ENCODE measurements at places on chromosomes 7 and 10.
A peak's percentile ranks its signal among the peaks of the same experiment; 100 is the strongest.

- no peak for DNase-seq
Measured at GRCh38 chr7:135886345-135887132, 90.6 kb downstream of the MTPN start.

DNA sequence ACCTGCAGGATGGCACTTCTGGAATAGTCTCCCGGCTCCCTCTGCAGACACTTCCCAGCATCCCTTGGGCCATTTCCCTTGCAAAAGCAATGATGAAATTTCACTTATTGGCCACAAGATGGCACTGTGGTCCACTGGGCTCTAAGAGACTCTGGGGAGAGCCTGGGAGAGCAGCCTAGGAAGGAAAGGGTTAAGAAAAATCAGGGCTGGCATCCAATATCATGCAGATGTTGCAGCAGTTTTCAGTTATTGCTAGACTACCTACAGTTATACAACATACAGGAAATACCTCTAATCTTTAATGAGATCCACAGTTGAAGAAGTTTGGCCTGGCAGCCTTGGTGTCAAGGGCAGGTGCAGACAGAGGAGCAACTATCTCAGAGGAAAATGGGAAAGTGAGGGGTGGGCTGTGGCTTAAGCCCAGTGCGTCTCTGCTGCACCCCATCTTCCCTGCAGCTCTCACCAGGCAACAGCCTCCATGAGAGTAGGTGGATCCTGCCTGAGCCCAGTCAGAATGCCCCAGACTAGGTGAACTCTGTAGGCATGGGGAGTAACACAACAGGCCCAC lies 100.2 kb upstream of the PRSS58 start:
- DNase-seq = no peak

DNA sequence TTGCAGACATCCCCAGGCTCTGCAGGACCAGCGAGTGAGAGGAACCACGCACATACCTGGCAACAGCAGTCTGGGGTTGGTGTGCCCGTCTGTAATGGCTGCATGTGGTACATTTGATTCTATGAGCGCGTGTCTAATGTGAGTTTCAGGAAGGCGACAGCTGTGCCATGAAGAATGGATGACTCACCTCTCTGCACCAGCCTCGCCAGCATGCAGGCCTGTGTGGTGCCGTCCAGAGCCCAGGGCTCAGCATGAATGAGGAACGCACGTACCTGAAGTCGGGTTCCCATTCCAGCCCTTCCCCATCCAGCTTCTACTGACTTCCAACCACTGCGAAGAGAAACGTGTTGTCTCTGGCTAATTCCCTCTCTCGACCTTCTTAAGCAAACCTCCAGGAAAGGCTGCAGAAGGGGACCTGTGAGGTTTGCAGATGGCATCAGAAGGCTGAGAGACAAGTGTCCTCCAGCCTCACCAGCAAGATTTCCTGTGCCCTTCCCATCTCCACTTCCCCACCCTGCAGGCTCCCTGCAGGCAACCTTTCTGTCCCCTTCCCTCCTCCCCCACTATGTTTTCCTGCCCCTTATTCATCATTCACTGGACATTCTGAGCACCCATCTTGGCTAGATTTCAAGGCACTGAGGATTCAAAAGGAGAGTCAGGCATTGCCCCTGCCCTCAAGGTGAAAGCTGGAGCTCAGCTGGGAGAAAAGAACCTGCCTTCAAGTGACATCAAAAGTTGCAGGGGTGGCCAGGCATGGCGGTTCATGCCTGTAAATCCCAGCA lies 54.3 kb downstream of the ASB13 start:
- no peak for DNase-seq

GRCh38 chr7:80604436-80604835 lies 34.0 kb upstream of the CD36 start:
- DNase-seq = no peak

GRCh38 chr10:127971963-127972615 lies 65.2 kb downstream of the PTPRE start:
- no peak for DNase-seq

GRCh38 chr7:71308096-71308495 lies 176.2 kb downstream of the GALNT17 start:
- no peak for DNase-seq

DNA sequence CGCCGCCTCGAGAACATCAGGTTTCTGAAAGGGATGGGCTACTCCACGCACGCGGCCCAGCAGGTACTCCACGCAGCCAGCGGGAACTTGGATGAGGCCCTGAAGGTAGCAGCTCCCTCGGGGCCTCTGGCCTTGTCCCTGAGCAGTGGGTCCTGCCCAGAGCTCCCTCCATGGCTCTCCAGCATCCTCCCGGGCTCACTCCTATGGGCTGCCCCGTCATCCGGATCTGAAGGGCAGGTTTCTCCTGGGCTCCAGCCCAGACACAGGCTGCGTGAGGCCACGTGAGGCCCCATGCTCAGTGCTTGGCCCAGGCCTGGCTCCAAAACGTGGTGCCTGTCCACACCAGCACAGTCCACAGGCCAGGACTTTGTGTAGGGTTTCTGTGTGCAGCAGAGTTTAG lies 32.5 kb downstream of the NUB1 start:
- DNase-seq = no peak

GRCh38 chr10:32149252-32149955 lies 93.2 kb upstream of the KIF5B start:
- DNase-seq = no peak

DNA sequence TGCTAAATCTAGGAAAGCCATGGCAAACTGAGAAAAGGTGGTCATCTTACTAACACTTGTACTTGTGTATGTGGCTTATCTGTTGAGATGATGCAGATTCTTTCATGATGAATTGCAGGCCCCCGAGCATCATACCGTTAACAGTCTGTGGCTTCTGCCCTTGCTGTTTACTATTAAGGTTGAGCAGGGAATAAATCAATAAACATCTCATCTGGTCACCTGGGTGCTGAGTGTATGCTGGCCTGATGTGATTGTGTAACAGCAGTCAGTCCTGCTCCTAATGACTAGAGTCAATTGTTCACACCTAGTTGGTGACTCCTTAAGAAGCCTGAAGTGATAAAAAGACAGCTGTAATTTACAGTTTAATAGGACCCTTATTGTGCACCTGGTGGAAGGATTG lies 8.3 kb upstream of the GNAT3 start:
- DNase-seq = no peak

GRCh38 chr10:132455986-132456847 lies 59.2 kb downstream of the PWWP2B start:
- DNase-seq = no peak

DNA sequence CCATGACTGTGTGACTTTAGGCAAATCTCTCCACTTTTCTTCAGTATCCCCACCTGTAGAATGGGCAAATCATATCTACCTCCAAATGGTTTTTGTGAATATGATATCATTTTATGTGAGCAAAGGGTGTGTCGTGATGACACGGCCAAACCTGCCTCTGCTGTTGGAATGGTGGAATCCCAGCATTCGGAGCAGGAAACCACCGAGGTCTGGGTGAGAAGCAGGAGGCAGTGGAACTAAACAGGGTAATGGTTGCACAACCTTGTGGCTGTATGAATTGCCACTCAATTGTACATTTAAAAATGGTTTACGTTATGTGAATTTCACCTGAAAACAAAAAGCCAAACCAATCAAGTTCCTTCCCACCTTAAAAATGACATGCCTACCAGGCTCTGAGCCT lies 131.4 kb upstream of the ZMIZ1 start:
- no peak for DNase-seq

DNA sequence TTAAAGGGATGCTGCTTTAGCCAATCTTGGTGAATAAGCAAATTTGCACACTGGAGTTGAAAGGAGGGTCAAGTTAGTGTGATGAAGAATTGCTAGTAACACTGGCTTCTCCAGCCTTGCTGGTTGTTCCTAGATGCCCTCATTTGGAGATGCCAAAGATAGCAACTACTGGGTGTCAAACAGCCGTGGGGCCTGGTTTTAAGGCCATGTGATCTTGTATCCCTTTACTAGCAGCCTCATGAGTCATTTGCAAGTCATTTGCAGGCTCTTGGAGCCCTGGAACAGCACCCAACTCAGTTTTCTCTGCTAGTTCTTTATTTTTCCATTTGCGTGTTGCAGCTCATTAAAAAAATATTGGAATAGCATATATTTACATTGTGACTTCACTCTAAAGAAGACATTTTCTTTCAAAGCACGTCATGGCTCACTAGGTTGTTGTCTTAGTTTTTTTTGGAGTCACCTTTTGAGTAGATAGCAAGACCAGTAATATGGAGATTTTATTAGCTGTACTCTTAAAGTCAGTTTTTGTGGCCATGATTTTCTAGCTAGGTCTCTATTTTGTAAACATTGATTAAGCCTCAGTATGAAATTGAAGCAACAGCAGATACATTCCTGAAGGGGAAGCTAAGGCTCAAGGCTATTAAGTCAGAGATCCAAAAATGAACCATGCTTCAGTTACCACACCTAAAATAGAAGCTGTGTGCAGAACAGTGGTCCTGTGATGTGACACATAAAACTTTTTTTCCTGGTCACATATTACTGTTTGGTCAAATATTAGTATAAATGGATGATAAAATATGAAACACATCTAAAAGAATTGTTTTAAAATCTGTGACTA lies 1.3 kb downstream of the LSMEM1 start:
- no peak for DNase-seq

- DNase-seq = no peak
Measured at GRCh38 chr10:14409247-14409646, 78.5 kb upstream of the FRMD4A start.

GRCh38 chr10:74075906-74076305 lies 74.7 kb downstream of the AP3M1 start:
- no peak for DNase-seq

- DNase-seq = no peak
Measured at GRCh38 chr7:279821-280220, 10.1 kb upstream of the FOXL3 start.

DNA sequence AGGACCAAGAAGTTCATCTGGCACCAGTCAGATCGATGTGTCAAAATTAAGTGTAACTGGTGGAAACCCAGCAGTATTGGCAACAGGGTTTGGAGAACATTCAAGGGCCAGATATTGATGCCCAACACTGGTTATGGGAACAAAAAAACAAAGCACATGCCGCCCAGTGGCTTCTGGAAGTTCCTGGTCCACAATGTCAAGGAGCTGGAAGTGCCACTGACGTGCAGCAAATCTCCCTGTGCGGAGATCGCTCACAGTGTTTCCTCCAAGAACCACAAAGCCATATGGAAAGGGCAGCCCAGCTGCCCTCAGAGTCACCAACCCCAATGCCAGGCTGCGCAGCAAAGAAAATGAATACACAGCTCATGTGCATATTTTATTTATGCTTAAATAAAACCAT lies 10.1 kb upstream of the C7orf33 start:
- no peak for DNase-seq

- peak; percentile 40 for DNase-seq
Measured at GRCh38 chr10:91887272-91888076, 21.8 kb downstream of the FGFBP3 start.

GRCh38 chr10:79044036-79044632 lies 24.6 kb upstream of the ZMIZ1 start:
- peak; percentile 24 for DNase-seq

DNA sequence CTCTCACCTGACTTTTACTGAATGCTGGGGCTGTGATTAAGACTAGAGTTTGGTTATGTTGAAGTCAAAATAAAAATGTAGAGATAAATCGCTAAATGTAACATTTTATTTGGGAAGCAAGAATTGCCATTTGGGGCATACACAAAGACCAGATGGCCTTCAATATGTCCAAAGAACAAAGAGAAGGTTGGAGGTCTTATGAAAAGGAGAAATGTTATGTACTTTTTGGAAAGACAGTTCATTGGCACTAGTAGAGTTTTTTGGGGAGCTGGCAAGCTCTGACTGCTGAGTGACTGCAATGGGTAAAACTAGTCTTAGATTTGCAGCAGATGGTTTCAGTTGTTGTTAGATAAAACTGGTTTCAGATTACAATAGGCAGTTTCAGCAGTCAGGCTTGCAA lies 35.6 kb upstream of the GALNT17 start:
- DNase-seq = no peak

- DNase-seq = no peak
Measured at GRCh38 chr7:128259131-128260061, 18.3 kb downstream of the LEP start.

DNA sequence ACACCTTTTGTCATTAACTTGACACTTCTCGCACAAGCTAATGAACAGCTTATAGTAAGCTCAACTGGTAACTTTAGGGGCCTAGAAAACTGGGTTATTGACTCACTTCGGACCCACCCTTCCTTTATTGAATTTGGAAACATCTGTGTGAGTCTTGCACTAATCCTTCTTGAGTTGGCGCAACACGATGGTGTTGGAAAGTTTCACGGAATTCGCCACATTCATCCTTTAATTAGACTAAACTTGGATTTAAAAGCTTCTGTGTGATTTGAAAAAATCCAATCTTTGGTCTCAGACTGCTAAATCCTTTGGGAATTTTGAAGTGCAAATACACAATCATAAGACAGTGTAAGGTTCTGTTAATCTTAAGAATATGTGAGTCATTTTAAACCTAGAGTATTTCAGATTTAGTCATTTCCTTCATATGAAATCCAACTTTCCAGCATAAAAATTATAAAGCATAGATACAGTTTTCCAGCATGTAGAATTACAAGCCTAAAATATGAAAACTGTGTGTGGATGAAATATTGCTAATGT lies 15.1 kb downstream of the FZD8 start:
- no peak for DNase-seq

Data from activated naive CD8-positive, alpha-beta T cell treated with anti-CD3 and anti-CD28 coated beads, Interleukin-2, amount 10 ng/mL, durations not matched to agents 7 days and 5 days (primary cell).